Fibroblast of the conjunctiva (primary cell): ENCODE measurements at places on chromosomes 3 and 15.

GRCh38 chr3:988785-989184, 104.0 kb upstream of the CNTN6 start:
- DNase-seq, result no peak

DNA sequence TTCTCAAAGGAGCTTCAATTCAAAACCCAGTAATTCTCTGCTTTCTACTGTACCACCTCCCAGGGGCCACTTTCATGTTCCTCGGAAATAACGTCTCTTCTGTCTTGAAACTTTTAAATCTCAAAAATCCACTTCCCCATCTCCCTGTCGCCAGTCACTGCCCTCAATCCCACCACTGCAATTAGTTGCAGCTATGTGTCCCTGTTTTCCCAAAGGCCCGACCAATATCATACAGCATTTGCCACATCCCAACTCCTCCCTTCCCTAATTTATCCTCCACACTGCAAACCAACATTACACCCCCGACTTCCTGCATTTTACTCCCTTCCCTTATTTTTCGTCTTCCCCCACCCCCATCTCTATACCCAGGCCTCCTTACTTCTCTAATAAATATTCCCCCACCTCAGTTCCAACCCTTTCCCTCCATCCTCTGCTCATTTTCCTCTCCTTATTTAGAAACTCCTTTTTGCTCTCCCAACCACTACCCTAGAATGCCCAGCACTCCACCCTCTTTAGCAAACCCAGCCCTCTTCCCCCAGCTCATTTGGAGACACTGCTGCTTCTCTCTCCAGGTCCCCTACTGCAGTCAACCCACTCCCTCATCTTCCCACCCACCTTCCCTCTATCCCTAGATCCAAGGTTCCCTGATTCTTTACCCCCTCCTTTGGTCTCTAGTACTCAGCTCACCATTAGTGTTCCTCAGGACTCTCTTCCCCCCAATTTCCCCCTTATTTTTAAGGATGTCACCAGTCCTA, 1.1 kb downstream of the NPTN start:
- DNase-seq, result peak; percentile 39

DNA sequence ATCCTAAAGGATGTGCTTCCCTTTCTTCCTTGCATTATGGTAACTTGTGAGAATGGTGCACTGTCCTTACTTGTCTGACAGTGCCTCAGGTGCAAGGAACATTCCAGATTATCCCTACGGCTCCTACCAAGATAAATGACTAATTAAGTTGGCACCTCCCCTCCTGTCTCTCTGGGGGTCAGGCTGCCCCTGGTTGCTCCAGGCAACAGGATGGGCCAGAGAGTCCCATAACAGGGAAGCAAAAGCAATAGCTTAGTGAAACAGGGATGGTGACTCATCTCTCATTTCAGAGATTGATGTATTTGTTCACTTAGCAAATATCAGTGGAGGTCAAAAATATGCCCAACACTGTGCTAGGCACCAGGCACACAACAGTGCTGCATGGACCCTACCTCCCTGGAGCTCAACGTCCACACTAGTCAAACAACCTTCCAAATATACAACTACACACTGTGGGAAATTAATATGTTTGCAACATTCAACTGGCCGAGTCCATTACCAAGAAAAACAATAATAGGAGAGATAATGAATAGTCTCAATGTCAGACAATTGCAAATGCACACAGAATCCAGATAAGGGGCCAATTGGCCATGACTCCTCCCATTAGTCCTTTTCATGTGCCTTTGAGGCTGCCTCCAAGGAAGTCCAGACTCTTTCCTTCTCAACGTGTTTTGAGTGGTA, 249.0 kb downstream of the TLE3 start:
- DNase-seq, result no peak

- no peak for DNase-seq
Observed at GRCh38 chr3:165883863-165884478, 46.7 kb upstream of the BCHE start.

GRCh38 chr15:100728371-100729201, 126.2 kb downstream of the ASB7 start:
- no peak for DNase-seq

DNA sequence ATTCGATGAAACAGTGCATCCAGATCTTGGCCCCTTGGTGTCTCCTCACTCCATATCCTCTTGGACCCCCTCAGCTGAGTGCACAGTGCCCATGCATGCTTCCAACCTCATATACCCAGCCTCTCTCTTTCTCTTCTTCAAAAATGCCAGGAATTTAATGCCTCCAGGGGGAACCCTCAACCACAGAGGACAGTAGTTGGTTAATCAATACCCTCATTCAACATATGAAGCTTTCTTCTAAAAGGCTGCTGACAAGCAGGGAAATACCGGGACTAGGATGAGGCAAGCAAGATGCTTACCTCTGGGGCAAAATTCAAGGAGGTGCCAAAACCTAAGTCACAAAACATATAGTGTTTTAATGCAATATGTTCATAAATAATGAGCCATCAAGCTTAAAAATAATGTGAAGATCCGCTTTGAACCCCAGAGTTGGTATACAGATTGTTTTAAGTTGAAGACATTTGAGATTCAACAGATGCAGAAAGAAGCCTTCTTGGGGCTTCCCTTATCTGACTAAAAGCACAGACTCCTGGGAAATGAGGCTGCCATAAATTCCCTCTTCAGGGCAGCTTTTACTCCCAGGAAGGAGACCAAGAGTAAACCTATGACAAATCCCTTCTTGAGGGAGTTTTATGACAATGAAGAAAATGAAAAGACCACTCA, 48.2 kb upstream of the FHIT start:
- DNase-seq, result no peak

- peak; percentile 49 for DNase-seq
Observed at GRCh38 chr15:73873889-73874511, 636 bp downstream of the TBC1D21 start.

- no peak for DNase-seq
Observed at GRCh38 chr15:70034596-70034995, 63.1 kb downstream of the TLE3 start.

DNA sequence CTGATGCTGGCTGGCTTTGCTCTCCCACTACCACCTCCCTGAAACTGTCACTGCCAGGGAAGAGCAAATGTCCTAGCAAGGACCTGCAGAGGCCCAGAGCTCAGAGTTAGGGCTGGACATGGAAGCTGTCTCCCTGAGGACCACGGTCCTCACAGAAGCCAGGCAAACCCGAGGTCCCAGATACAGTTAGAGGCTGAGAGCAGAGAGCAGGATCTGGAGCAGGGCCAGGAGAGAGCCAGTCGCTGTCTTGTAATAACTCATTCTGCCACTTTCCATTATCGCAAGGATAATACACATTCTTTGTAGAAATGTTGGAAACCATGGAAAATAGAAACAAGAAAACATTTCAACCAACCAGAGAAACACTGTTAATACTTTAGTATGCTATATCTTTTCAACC, 10.1 kb downstream of the GHSR start:
- DNase-seq, result no peak

- no peak for DNase-seq
Observed at GRCh38 chr3:197680955-197681521, 55.7 kb downstream of the RUBCN start.

DNA sequence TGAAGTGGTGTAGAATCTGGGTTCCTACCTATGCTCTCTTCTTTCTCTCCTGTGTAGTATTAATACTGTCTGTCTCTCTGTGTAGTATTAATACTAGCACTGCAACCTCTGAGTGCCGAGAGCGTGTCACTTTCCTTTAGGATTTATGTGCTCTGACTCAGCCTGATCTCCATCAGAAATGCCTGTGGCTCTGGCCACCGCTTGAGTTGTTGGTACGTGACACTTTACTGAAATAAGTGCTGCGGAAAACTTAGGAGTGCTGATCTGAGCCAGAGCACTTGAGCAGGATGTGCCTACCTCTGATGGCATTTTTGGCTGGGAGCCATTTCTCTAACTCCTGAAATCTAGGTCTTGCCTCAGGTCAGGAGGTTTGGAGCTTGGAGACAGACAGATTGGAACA, 807.4 kb downstream of the SQOR start:
- DNase-seq, result no peak

GRCh38 chr3:152100491-152101132, 168.1 kb upstream of the MBNL1 start:
- no peak for DNase-seq

GRCh38 chr3:159775372-159775961, 213.2 kb upstream of the IL12A start:
- DNase-seq, result peak; percentile 64
